ENCODE measurements at places on chromosomes 16 and 17. TPM values are rescaled to one million over a fixed set of nuclear protein-coding genes. Genes with fewer than 3 reads are reported as not detected.

CCL14 gene
- not detected for total RNA-seq

IST1 gene
- total RNA-seq, result 206 TPM

FGF11 gene
- total RNA-seq, result 5.3 TPM

WIPF2 gene
- total RNA-seq, result 11.8 TPM

SERPINF2 gene
- total RNA-seq, result not detected

HOXB6 gene
- 5.3 TPM for total RNA-seq

USP32 gene
- total RNA-seq, result 57.9 TPM

MXRA7 gene
- 269 TPM for total RNA-seq

TXNDC17 gene
- total RNA-seq, result 162 TPM

KRT32 gene
- total RNA-seq, result not detected

MINK1 gene
- 68.0 TPM for total RNA-seq

TAC4 gene
- total RNA-seq, result not detected

PLA2G10 gene
- not detected for total RNA-seq

TNP2 gene
- total RNA-seq, result not detected

SOX9 gene
- 11.9 TPM for total RNA-seq

NR1D1 gene
- total RNA-seq, result 0.89 TPM

All from smooth muscle cell of the umbilical artery (primary cell).